Tibial artery (tissue), 4 donors: ENCODE measurements at places on chromosomes 1 and 21.

DNA sequence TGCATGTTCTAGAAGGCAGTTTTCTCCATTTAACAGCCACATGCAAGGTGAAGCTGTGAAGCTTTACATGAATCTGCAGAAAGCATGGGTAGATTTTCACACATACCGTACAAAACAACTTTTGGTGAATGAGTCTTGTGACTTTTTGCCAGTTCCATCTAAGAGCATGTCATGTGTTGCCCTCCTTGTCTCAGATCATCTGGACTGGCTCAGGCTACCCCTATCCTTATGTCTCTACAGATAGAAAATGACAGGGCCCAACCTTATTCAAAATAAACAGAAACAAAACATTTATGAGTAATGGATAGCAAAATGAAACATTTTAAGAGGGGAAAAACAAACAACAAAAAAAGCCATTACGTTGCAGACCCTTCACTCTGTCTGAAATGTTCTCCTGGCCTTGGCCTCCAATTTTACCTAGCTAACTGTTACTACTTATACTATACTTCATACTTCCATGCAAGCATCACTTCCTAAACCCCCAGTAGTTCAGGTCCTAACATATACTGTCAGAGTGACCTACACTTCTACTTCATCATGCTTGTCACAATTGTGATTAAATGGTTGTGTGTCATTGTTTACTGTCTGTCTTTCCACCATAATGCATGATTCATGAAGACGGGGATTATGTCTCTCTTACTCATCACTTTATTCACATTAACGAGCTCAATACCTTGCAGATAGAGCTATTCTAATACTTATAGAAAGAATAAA is 39.0 kb downstream of the LRRC8C start:
- DNase-seq, result no peak
- H3K27ac ChIP-seq, result no peak overlapping the region
- no peak overlapping the region for H3K4me3 ChIP-seq
- H3K4me1 ChIP-seq, result no peaks in the 10 kb centered on the region
- no peaks in the 10 kb centered on the region for H3K36me3 ChIP-seq

DNA sequence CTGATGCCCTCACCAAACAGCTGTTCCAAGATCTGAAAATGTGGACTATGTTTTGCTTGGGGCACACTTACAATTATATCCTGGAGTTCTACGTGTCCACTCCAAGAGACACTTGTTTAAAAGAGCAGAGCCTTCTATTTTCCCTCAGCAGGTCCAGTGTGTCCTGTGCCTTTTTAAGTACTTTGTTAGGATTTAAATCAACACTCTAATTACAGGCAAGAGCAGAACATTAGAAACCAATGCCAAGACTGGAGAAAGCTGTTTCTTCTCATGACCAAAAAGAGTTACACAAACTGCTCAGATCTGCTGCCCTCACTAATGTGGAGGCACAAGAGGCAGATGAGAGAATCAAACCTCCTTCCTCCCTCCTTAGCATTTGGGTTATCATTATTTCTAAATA is 452.9 kb downstream of the LMO4 start:
- H3K4me3 ChIP-seq, result no peak overlapping the region
- no peak for DNase-seq
- no peak overlapping the region for H3K27ac ChIP-seq
- no peaks in the 10 kb centered on the region for H3K36me3 ChIP-seq

DNA sequence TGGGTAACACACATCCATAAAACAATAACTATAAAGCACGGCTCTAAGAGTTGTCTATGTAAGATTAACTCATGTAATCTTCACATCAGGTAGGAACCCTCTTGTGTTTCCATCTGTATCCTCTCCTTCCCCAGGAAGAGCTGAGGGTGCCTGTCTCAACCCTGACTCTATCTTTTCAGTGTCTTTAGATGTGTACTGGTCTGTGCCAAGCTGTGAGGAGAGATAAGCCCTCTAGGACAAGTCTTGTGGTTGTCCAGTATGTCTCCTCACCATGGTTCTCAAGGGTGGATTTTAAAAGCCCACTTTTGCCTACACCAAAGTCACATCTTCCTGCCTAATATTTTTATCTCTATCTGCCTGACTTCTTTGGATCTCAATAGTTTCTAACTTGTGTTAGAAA is 300.1 kb downstream of the KCNT2 start:
- H3K27me3 ChIP-seq, result no peaks in the 10 kb centered on the region
- H3K27ac ChIP-seq, result no peak overlapping the region
- H3K36me3 ChIP-seq, result no peaks in the 10 kb centered on the region
- H3K4me3 ChIP-seq, result no peak overlapping the region
- DNase-seq, result no peak

DNA sequence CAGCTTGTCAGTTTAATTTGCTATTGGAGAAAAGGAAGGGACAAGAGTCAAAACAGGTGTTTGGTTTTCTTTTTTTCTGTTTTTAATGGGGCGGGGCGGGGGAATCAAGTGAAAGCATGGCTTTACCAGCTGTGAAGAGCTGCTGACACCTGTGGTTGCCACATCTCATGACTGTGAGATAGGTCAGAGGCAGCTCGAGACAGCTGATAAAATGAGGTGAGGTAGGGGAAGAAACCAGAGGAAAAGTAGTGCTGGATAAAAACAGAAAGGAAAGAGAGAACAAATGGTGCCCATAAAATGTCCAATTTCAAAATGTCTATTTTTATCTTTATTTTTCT is 272.3 kb downstream of the NEGR1 start:
- no peak for DNase-seq
- no peak overlapping the region for H3K4me3 ChIP-seq
- peaks cover 8% of the 10 kb centered on the region for H3K4me1 ChIP-seq

DNA sequence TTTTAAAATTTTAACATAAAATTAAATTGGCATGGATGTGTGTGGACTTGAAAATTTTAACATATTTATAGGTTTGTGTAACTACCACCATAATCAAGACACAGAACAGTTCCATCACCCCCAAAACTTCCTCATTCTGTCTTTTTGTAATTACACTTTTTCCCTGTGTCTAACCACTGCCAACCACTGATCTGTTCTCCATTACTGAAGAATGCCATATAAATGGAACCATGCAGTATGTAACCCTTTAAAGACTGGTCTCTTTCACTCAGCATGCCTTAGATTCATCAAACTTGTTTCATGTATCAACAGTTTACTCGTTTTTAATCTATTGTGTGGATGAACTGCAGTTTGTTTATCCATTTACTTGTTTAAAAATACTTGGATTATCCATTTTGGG is 13.0 kb upstream of the AHCYL1 start:
- no peak for DNase-seq
- no peaks in the 10 kb centered on the region for H3K36me3 ChIP-seq
- no peaks in the 10 kb centered on the region for H3K27me3 ChIP-seq

DNA sequence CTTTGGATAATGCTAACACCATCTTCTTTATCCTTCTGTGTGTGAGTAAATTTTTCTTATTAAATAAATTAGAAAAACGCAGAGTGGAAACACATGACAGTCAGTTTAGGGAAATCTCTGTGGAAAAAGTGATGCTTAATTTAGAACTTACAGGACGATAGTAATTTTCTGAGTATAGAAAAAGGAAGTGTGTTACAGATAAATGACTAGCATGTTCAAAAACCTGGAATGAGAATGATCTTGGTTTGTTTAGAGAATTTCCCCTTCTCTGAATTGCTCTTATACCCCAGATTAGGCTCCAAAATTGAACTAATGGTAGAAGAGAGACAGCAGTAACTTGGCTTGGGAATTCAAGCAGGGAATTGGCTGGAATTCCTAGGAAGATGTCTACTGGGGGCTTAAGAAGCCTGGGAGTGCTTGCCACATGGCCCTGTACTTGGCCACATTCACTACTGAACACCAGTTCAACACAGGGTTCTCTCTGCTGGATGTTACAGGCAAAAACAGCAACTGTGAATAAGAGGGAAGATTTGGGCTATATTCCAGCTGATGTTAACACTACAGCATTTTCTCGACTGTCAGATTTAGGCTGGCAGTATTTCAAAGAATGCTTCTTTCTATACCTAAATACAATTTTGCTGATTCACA is 1004.2 kb downstream of the TTLL7 start:
- H3K4me3 ChIP-seq, result no peak overlapping the region
- H3K36me3 ChIP-seq, result no peaks in the 10 kb centered on the region
- no peak for DNase-seq
- no peak overlapping the region for H3K27ac ChIP-seq

DNA sequence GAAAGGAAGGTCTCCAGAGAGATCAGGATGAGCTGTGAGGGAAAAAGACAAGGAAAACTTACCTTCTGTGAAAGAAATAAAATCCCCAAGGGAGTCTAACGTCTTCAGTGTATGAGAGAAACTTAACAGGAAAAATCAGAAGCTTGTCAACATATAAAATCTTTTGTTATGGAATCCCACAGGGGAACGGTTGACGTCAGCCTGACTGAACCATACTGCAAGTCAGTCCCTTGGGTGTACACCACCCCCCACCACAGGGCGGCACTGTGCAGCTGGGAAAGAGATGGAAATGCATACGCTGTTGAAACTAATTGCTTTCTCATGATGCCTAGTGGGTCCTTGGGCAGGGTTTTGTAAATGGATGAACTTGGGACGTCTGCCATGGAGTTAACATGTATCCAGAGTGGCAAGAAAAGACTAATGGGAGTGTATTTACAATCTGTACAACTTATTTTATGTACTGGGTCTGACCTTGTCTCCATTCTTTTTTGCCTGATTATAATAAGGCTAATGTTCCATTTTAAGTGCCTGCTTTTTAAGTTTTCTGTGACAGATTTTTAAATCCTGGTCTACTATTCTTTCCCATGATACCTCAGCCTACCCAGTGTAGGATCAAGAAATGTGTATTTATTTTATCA is 22.7 kb downstream of the UTP25 start:
- no peaks in the 10 kb centered on the region for H3K4me1 ChIP-seq
- H3K27ac ChIP-seq, result no peak overlapping the region
- H3K4me3 ChIP-seq, result no peak overlapping the region
- no peaks in the 10 kb centered on the region for H3K27me3 ChIP-seq
- H3K36me3 ChIP-seq, result peaks cover 64% of the 10 kb centered on the region

- DNase-seq, result no peak
- no peak overlapping the region for H3K4me3 ChIP-seq
- H3K27me3 ChIP-seq, result no peaks in the 10 kb centered on the region
Observed at GRCh38 chr21:36460866-36461265, 19.1 kb downstream of the CLDN14 start.

GRCh38 chr1:220655509-220655908 is 34.7 kb upstream of the C1orf115 start:
- H3K36me3 ChIP-seq, result peaks cover 41% of the 10 kb centered on the region
- DNase-seq, result no peak
- no peak overlapping the region for H3K27ac ChIP-seq
- no peaks in the 10 kb centered on the region for H3K4me1 ChIP-seq

GRCh38 chr1:182617014-182617429 is 12.8 kb upstream of the RGS16 start:
- H3K27ac ChIP-seq, result peak overlapping the region; percentile 93
- no peaks in the 10 kb centered on the region for H3K36me3 ChIP-seq
- no peak overlapping the region for H3K4me3 ChIP-seq
- no peaks in the 10 kb centered on the region for H3K27me3 ChIP-seq
- DNase-seq, result no peak

- H3K27me3 ChIP-seq, result no peaks in the 10 kb centered on the region
- H3K4me3 ChIP-seq, result peak overlapping the region; percentile 32
- H3K4me1 ChIP-seq, result peaks cover 36% of the 10 kb centered on the region
- peak overlapping the region; percentile 93 for H3K27ac ChIP-seq
Observed at GRCh38 chr1:161198194-161198896, 509 bp downstream of the ADAMTS4 start.

GRCh38 chr1:233554037-233554436 is 59.9 kb upstream of the KCNK1 start:
- no peak overlapping the region for H3K4me3 ChIP-seq
- H3K27ac ChIP-seq, result no peak overlapping the region
- H3K27me3 ChIP-seq, result no peaks in the 10 kb centered on the region
- H3K4me1 ChIP-seq, result no peaks in the 10 kb centered on the region

GRCh38 chr1:171595324-171595723 is 26.7 kb upstream of the MYOCOS start:
- no peaks in the 10 kb centered on the region for H3K4me1 ChIP-seq
- no peak overlapping the region for H3K4me3 ChIP-seq
- no peak overlapping the region for H3K27ac ChIP-seq
- H3K36me3 ChIP-seq, result peaks cover 29% of the 10 kb centered on the region
- no peaks in the 10 kb centered on the region for H3K27me3 ChIP-seq

- peaks cover 44% of the 10 kb centered on the region for H3K4me1 ChIP-seq
- no peak overlapping the region for H3K27ac ChIP-seq
- no peaks in the 10 kb centered on the region for H3K36me3 ChIP-seq
- H3K27me3 ChIP-seq, result no peaks in the 10 kb centered on the region
- H3K4me3 ChIP-seq, result peak overlapping the region; percentile 3
- DNase-seq, result no peak
Observed at GRCh38 chr21:38506661-38507281, 8.5 kb upstream of the ERG start.

- no peaks in the 10 kb centered on the region for H3K27me3 ChIP-seq
- no peak overlapping the region for H3K4me3 ChIP-seq
- H3K27ac ChIP-seq, result no peak overlapping the region
- no peak for DNase-seq
- H3K4me1 ChIP-seq, result no peaks in the 10 kb centered on the region
Observed at GRCh38 chr1:62337706-62338631, 18.7 kb upstream of the KANK4 start.

DNA sequence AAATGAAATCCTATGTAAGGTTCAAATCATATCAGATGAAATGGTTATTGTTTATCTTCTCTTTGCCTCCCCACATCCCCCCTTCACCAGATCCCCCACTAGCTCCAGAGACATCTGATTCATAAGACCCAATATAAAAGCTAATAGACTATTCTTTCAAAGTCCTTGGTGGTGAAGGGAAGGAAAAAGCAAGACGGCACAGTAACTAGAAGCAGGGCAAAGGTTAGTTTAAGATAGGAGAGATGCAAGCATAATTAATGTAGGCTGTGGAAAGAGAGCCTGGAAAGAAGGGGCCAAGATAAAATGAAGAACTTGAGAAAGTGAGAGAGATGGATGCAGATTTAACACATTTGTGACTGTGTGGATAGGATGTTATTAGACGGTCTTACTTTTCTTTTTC is 33.8 kb downstream of the BTG3 start:
- no peaks in the 10 kb centered on the region for H3K36me3 ChIP-seq
- H3K27ac ChIP-seq, result no peak overlapping the region
- H3K4me1 ChIP-seq, result no peaks in the 10 kb centered on the region
- H3K4me3 ChIP-seq, result no peak overlapping the region

GRCh38 chr1:24985737-24986136 is 55.7 kb upstream of the RUNX3 start:
- H3K36me3 ChIP-seq, result no peaks in the 10 kb centered on the region
- H3K27ac ChIP-seq, result no peak overlapping the region
- H3K27me3 ChIP-seq, result no peaks in the 10 kb centered on the region
- no peak overlapping the region for H3K4me3 ChIP-seq
- no peaks in the 10 kb centered on the region for H3K4me1 ChIP-seq

- no peaks in the 10 kb centered on the region for H3K4me1 ChIP-seq
- H3K27ac ChIP-seq, result no peak overlapping the region
- peaks cover 6% of the 10 kb centered on the region for H3K27me3 ChIP-seq
- no peaks in the 10 kb centered on the region for H3K36me3 ChIP-seq
- H3K4me3 ChIP-seq, result no peak overlapping the region
Observed at GRCh38 chr1:14220811-14221210, 377.7 kb upstream of the KAZN start.
